Mesothelial cell of epicardium (in vitro differentiated cells): ENCODE measurements at places on chromosomes 13 and 19.

DNA sequence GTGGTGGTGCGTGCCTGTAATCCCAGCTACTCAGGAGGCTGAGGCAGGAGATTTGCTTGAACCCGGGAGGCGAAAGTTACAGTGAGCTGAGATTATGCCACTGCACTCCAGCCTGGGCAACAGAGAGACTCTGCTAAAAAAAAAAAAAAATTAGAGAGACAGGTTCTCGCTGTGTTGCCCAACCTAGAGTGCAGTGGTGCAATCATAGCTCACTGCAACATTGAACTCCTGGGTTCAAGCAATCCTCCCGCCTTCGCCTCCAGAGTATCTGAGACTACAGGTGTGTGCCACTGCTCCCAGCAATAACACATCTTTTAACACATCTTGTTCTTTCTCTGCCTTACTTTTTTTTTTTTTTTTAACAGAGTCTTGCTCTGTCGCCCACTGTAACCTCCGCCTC lies 32.7 kb downstream of the CLEC17A start:
- no peak overlapping the region for H3K27ac ChIP-seq
- no peaks in the 10 kb centered on the region for H3K27me3 ChIP-seq
- no peak for DNase-seq
- H3K36me3 ChIP-seq, result peaks cover 7% of the 10 kb centered on the region
- no peak overlapping the region for H3K4me3 ChIP-seq
- no peaks in the 10 kb centered on the region for H3K4me1 ChIP-seq

- peaks cover 4% of the 10 kb centered on the region for H3K4me1 ChIP-seq
- H3K36me3 ChIP-seq, result peaks cover 17% of the 10 kb centered on the region
- H3K27ac ChIP-seq, result no peak overlapping the region
- H3K4me3 ChIP-seq, result no peak overlapping the region
- no peaks in the 10 kb centered on the region for H3K27me3 ChIP-seq
Measured at GRCh38 chr13:71516521-71516920, 350.5 kb downstream of the DACH1 start.

DNA sequence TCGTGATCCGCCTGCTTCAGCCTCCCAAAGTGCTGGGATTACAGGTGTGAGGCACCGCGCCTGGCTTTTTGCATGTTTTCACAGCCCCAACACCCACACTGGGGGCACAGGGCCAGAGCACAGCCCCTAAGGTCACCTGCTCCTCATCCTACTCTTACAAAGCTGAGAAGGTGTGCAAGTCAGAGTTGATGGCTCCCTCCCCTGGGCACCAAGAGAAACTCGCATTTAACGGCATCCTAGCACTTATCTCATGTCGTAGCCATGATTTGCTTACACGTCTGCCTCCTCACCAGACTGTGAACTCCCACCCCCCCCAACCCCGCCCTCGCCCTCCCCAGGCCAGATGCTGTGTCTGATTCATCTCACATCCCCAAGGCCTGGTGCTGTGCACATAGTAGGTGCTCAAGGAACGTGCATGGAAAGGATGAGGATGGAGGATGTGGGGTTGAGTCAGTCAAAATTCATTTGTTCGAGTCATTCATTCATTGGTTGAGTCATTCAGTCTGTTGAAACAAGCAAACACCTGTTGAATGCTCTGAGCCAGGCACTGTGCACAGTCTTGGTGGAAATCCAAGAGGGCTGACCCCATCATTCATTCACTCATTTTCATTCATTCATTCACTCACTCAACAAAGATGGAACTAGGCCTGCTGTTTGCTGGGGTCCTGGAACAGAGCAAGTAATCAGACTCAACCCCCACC lies 11.3 kb downstream of the SHANK1 start:
- no peak for DNase-seq
- H3K4me3 ChIP-seq, result no peak overlapping the region
- no peaks in the 10 kb centered on the region for H3K4me1 ChIP-seq
- H3K36me3 ChIP-seq, result no peaks in the 10 kb centered on the region
- H3K27me3 ChIP-seq, result peaks cover 79% of the 10 kb centered on the region

DNA sequence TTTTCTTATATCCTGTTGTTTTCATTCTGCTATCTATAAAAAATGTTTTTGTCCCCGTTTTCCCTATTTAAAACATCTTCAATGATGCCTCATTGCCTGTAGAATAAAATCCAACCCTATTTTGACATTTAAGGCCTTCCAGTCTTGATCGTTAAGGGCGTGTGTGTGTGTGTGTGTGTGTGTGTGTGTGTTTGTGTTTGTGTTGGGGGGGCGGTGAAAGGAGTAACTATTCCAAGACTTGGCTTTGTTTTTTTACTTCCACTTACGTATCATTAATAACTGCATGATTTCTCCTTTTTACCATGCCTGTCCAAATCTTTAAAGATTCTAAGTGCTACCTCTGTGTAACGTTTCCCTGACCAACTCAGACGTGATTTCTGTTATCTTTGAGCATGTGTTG lies 784 bp downstream of the PIBF1 start:
- H3K4me1 ChIP-seq, result peaks cover 46% of the 10 kb centered on the region
- no peak for DNase-seq
- peak overlapping the region; percentile 99 for H3K4me3 ChIP-seq
- H3K27me3 ChIP-seq, result no peaks in the 10 kb centered on the region

DNA sequence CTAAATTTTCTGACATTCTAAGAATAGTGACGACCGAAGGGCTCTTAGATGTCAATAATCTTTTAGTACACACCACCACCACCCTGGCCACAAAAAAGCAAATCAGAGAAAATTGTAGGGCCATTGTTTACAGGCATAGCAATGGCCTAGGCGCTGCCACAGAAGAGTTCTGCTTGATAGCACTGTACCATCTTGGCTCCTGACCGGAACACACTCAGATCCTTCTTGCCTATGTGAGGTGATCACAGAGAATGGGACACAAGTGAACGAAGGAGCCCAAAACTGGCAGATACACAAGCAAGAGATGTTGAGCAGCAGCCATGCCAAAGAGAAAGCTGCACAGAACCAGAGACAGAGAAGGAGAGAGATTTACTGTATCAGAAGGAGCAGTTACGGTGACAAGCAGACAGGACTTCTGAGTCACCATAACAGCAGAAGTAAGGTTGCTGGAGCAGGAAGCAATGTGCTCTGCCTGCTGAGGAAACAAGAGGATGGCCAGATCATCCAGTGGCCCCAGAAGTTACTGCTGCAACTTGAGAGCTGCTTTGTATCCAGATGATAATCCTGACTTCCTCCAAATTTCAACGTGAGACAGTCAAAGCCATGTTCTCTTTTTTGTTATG lies 105.2 kb downstream of the SLITRK6 start:
- H3K4me1 ChIP-seq, result peaks cover 5% of the 10 kb centered on the region
- no peaks in the 10 kb centered on the region for H3K36me3 ChIP-seq
- H3K27me3 ChIP-seq, result no peaks in the 10 kb centered on the region
- H3K27ac ChIP-seq, result no peak overlapping the region

DNA sequence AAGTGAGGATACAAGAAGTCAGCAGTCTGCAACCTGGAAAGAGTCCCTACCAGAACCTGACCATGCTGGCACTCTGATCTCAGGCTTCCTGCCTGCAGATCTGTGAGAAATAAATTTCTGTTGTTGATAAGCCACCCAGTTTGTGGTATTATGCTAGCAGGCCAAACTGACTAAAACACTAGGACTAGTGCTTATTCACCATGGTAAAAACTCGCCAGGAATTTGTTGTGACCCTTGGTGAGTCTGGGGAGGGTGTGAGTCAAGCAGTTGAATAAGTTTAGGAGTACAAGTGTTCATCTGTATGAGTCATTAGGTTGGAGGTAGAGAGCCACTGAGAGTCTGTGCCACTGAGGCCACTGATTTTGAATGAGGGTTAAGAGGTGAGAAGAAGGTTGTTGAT lies 3.6 kb downstream of the ZIK1 start:
- H3K27me3 ChIP-seq, result no peaks in the 10 kb centered on the region
- no peak overlapping the region for H3K4me3 ChIP-seq
- DNase-seq, result no peak
- no peak overlapping the region for H3K27ac ChIP-seq
- peaks cover 84% of the 10 kb centered on the region for H3K36me3 ChIP-seq
- H3K4me1 ChIP-seq, result peaks cover 14% of the 10 kb centered on the region

- DNase-seq, result no peak
- no peaks in the 10 kb centered on the region for H3K27me3 ChIP-seq
- peaks cover 12% of the 10 kb centered on the region for H3K36me3 ChIP-seq
- H3K4me1 ChIP-seq, result no peaks in the 10 kb centered on the region
Measured at GRCh38 chr13:32107474-32107873, 75.9 kb downstream of the FRY start.

DNA sequence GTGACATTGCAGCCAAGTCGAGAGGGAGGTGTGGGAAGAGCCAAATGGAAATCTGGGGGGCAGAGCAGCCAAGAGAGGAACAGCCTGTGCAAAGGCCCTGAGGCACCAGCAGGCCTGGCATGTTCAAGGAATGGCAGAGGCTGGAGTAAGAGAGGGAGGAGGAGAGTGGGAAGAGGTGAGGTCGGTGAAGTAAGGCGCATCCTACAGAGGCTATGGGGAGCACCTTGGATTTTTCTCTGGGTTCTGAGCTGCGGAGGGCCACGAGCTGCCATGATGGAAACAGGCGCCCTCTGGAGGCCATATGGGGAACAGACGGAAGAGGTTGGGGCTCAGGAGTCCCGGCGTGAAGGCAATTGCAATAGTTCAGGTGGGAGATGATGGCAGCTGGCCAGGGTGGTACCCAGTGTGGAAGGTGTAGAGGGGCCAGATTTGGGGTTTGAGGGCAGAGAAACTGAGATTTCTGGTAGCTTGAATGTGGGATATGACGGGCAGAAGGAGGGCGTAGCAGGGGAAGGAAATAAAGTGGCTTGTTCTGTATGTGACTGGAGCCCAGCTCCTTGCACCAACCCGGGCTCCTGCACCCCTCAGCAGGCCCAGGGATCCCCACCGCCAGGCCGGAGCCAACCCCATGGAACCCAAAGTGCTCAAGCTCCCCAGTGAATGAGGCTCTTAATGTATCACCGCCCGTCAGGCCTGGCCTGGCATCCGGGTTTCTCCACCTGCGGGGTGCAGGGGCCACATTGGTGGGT lies 20.5 kb upstream of the STRN4 start:
- DNase-seq, result no peak
- H3K36me3 ChIP-seq, result no peaks in the 10 kb centered on the region
- peaks cover 21% of the 10 kb centered on the region for H3K4me1 ChIP-seq
- H3K4me3 ChIP-seq, result no peak overlapping the region
- no peak overlapping the region for H3K27ac ChIP-seq

DNA sequence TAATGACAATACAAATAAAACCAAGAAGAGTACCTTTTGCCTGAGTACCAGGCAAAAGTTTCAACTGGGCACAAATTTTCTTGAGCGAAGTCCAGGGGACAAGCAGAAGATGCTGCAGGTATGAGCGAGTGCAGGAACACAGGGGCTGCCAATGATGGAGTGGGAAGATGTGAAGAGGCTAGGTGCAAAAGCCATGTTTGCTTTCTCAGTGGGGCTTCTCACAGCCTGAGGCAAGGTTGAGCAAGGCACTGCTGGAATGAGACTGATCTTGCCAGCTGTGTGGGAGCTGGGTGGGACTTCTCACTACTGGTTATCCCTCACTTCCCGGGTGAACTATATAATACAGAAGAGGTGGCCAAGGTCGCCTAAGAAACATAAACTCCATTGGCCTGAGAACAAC lies 1200.7 kb downstream of the SLITRK1 start:
- H3K36me3 ChIP-seq, result no peaks in the 10 kb centered on the region
- H3K27ac ChIP-seq, result no peak overlapping the region
- H3K4me1 ChIP-seq, result no peaks in the 10 kb centered on the region
- H3K27me3 ChIP-seq, result no peaks in the 10 kb centered on the region

GRCh38 chr13:22080832-22081231 lies 410.0 kb downstream of the FGF9 start:
- peaks cover 39% of the 10 kb centered on the region for H3K4me1 ChIP-seq
- no peak overlapping the region for H3K4me3 ChIP-seq
- no peaks in the 10 kb centered on the region for H3K36me3 ChIP-seq
- no peak overlapping the region for H3K27ac ChIP-seq

- no peak overlapping the region for H3K4me3 ChIP-seq
- DNase-seq, result no peak
- H3K27me3 ChIP-seq, result no peaks in the 10 kb centered on the region
- no peak overlapping the region for H3K27ac ChIP-seq
- peaks cover 9% of the 10 kb centered on the region for H3K36me3 ChIP-seq
- H3K4me1 ChIP-seq, result peaks cover 36% of the 10 kb centered on the region
Measured at GRCh38 chr19:55602104-55603001, 2.3 kb downstream of the ZNF524 start.

DNA sequence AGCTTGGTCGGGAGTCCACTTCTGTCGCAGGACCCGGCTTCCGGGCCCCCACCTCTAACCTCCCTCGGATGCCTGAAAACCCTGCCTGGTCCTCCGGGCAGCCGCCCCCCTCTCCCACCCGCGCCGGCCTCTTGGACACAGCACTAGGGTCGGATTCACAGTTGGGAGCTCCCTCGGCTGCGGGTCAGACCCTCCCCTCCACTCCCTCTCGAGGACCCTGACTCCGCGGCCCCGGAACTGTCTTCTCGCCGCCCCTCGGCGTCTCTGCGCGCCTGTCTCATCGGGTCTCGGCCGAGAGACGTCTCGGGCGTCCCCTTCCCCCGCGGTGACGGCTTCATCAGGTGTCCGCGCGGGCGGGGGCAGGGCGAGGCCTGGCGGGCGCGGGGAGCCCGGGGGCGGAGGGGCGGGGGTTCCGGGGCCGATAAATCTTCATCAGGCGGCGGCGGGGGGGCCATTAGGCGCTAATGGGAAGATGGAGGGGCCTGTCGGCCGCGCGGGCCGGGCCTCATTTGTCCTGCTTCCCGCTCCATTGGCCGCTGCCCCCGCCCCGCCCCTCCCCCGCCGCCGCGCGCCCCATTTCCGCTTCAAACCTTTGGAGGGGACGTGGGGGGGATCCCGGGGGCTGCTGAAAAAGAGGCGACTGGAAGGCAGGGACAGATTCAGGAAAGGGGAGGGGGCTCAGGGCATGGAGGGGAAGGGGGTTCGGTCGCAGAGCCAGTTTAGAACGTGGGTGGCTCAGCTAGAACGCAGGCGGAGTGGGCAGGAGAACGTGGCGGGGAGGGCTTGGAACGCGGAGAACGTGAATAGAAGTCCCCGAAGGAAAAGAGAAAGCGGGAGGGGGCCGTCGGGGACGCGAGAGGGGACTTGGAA lies 11.8 kb upstream of the ERFL start:
- peaks cover 3% of the 10 kb centered on the region for H3K36me3 ChIP-seq
- H3K27ac ChIP-seq, result peak overlapping the region; percentile 85
- DNase-seq, result no peak
- peaks cover 43% of the 10 kb centered on the region for H3K27me3 ChIP-seq
- H3K4me1 ChIP-seq, result peaks cover 12% of the 10 kb centered on the region

DNA sequence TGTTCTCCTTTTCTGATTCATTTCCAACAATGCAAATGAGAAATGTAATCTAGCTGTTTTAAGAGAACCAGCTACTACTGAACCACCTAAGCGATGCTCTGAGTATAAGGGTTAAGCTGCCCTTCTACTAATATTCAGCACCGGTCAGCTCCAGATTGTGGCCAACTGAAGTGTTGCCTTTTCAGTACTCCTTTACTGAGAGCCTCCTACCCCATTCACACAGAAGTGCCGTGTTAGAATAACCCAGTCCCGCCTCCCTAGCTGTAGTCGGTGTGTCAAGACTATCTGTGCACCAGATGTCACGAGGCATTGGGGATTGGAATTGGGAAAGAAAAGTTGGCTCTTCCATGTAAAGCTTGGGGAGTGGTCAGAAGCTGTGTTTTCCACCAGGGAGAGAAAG lies 45.4 kb downstream of the FAM124A start:
- peaks cover 9% of the 10 kb centered on the region for H3K4me1 ChIP-seq
- no peaks in the 10 kb centered on the region for H3K36me3 ChIP-seq
- no peak for DNase-seq
